Activated CD4-positive, alpha-beta T cell treated with anti-CD3 and anti-CD28 coated beads, Interleukin-2, amount 10 ng/mL, durations not matched to agents 7 days and 5 days (primary cell): ENCODE measurements at places on chromosomes 5 and 9. TPM values are rescaled to one million over a fixed set of nuclear protein-coding genes. Genes with fewer than 3 reads are reported as not detected.

DNA sequence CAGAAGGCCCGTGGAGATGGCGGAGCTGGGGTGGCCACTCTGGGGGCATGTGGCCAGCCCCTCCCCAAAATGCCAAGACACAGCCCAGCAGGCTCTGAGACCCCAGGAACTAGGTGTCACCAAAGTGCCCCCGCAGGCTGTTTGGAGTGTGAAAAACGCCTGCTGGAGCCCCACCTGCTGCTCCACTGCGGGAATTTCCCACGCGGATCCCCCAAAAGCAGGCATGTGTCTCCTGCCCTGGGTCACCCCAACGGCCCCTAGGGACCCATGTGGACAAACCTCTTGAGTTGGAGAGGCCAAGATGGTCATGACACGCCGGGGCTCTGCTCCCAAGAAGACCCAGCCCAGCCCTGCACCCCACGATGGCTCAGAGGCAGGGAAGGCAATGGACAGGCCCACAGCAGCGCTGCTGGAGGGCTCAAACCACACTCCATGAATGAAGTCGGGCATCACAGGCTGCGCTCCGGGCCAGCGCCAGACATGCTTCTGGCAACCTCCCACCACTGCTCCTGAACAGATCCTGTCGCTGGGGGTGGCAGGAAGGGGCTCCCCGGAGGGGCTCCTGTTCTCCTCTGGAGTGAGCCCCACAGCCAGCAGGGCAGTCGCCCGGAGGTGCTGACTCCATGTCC lies 15.3 kb downstream of the NOTCH1 start:
- DNase-seq = no peak

Gene PCDHA11
- not detected for total RNA-seq

GRCh38 chr5:108769352-108769751 lies 21.7 kb downstream of the FER start:
- DNase-seq = no peak

Gene NRARP
- total RNA-seq = 0.44 TPM

Gene FBXL7
- not detected for total RNA-seq

DNA sequence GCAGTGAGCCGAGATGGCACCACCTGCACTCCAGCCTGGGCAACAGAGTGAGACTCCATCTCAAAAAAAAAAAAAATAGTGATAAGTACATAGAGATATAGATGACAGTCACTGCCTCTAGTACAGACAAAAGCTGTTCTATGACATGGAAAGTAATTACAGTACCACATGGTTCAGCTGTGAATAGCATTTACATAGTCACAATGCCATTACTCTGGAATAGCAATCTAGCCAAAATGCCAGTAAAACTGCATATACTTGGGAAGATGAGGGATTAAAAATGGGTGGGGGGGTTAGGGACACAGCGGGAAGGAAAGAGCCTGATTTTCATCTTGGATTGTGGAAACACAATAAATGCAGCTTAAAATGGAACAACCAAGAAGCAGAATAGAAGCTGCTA lies 39.4 kb upstream of the CNOT6 start:
- no peak for DNase-seq

- DNase-seq = no peak
Measured at GRCh38 chr5:133356396-133356983, 255.9 kb downstream of the FSTL4 start.

DNA sequence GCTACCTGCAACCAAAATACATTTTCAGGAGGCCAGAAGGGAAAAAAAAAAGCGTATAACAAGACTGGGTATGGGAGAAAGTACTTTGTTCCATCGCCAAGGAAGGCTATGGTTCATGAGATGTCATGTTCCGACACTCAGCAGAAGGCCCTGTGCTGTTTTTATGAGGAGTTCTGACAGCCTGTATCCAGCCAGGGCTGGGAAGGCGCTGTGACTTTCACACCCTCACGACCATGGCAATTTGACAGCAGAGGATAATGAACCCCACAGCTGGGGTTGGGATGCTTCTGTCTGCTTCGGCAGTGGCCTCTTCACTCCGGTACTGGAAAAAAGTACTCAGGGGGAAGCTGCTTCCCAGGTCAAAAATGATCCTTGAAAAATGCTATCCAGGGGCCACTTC lies 154.4 kb downstream of the PRELID2 start:
- no peak for DNase-seq

DNA sequence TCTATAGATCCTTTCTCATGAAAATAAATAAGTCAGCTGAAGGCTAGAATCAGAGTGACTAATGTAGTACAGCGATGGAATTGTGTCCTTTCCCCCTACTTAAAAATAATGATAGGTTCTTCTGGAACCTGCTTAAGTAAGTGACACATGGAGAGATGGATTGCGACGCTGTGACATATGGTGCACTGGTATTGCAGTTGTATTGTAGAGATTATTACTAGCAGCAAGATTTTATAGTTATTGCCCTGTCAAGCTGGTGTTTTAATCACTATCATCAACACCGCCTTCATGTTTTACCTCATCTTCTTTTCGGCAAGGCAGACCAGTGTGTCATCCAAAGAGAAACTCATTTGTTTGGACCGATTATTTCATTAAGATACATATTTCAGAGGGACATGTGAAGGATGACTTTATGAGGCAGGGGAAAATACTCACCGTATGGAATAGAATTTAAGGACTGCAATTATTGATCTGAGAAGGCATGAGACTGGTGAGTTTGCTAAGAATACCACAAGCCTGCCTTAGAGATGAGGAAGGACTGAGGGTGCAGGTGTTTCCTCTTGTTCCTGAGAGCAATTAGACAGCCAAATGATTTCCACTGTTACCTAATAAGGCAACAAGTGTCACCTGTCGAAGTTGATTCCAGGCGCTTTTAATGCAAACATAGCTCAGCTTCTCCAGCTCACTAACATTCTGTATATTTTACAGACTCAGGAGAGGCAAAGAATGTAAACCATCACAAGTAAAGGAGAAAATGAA lies 1855.5 kb downstream of the MAT2B start:
- DNase-seq = no peak

DNA sequence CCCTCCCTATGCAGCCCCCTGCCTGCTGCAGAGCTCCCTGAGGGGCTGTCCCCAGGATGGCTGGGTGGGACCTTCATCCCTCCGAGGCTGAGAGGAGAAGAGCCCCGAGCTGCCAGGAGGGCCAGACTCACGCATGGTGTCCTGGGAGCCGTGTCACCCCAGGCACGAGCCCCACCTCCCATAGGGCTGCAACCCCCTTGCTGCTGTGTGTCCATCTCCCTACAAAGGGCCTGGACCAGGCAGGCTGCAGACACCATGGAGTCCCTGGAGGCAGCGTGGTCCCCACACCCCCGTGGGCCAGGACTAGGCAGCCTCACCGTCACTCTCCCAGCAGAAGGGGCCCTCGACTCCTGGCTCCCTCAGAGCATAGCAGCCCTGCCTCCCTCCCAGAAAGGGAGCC lies 11.2 kb upstream of the SEC16A start:
- no peak for DNase-seq

- peak; percentile 60 for DNase-seq
Measured at GRCh38 chr5:76337953-76338451, 65.1 kb upstream of the IQGAP2 start.

GRCh38 chr5:129096382-129096991 lies 1.9 kb downstream of the ISOC1 start:
- no peak for DNase-seq

DNA sequence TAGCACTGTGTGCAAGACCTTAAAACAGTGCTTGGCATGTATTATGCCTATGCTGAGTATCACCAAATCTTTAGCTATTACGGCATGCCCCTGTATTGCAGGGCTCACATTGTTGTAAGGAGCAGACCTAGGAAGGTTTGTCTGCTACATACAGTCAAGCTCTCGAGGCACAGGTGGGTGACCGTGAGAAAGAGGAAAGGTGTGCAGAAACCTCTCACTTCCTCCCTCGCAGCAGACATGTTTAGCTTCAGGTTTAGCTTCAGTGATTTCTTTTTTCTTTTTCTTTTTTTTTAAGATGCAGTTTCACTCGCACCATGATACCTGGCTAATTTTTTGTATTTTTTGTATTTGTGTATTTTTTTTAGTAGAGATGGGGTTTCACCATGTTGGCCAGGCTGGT lies 275.8 kb upstream of the RIOK2 start:
- DNase-seq = no peak

Gene ADAMTS13
- total RNA-seq = 2.3 TPM

DNA sequence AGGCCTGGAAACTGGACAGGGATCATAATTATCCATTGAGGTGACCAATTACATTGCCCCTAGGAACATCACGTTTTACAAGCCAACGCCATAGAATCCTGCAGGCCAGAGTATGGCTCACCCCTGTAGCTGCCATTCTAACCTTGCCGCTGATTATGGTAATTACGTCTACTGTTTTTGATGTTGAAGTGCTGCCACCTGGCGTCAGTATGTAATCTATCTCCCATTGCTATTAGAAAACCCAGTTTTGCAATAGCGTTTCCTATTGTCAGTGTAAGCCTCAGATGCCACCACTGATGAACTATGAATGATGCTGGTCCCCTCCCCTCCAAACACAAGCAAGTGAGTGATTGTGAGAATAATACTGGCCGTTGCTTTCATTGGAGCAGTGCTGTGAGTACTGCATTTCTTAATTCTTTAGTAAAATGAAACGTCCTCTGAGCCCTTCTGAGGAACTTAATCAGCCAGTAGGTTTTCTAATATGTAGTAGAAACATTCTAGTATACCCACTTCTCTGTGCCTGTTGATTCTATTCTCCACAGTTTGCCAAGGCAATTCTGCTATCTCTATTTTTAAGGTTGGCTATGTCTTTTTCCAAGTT lies 100.5 kb upstream of the NMUR2 start:
- DNase-seq = peak; percentile 58

DNA sequence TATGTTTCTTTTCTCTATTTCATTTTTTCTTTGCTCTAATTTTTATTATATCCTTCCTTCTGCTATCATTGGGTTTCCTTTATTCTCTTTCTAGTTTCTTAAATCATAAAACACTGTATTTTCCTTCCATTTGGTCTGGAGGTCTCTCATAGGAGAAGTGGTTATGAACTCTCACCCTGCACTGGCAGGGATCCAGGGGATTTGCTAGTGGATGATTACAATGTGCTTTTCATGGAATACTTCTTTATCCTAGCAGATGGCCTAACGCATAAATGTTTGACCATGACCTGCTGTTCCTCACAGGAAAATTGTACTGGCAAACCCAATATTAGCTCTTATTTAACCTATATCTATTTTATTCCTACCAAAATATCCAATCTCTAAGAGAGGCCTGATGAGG lies 31.5 kb upstream of the SGCD start:
- DNase-seq = no peak

- DNase-seq = peak; percentile 97
Measured at GRCh38 chr9:136849038-136849959, at the start of gene PHPT1. Gene PHPT1, plus strand, starts transcription at chr9:136849409. Its CDS starts 22 bp downstream, at chr9:136849431.

- no peak for DNase-seq
Measured at GRCh38 chr5:130605234-130605633, 559.8 kb downstream of the HINT1 start.
